ENCODE measurements at places on chromosomes 6 and 20.

DNA sequence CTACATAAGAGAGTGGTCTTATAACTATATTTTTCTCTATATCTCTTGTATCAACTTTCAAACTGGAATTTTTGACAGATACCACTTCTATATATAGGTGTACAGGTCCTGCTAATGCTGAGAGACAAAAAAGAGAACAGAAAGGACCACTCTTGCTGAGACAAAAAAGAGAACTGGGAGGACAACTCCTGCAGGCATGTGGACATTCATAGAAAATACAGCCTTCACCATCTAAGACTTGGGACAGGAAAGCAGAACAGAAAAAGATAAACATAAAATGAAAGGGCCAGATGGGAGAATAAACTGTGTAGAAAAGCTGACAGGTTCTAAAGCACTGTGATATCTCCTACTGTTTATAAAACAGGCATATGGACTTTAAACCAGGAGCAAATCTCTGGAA, 541.0 kb upstream of the ADGRB3 start:
- no peak for DNase-seq

GRCh38 chr20:991850-992249, 10.3 kb downstream of the RSPO4 start:
- DNase-seq = no peak

- DNase-seq = no peak
Measured at GRCh38 chr20:60690771-60691170, 561.3 kb upstream of the CDH4 start.

GRCh38 chr20:41175727-41176330, 38.5 kb downstream of the PLCG1 start:
- no peak for DNase-seq

- no peak for DNase-seq
Measured at GRCh38 chr6:21070620-21071019, 522.9 kb upstream of the SOX4 start.

- DNase-seq = no peak
Measured at GRCh38 chr20:6348908-6349307, 226.1 kb upstream of the FERMT1 start.

GRCh38 chr6:88650029-88650619, 313.3 kb downstream of the RNGTT start:
- no peak for DNase-seq

- DNase-seq = no peak
Measured at GRCh38 chr6:47034421-47034820, 7.7 kb downstream of the ADGRF1 start.

- peak; percentile 71 for DNase-seq
Measured at GRCh38 chr6:36364669-36365479, 22.6 kb downstream of the ETV7 start.

GRCh38 chr6:97438011-97438671, 155.1 kb upstream of the MMS22L start:
- DNase-seq = no peak

DNA sequence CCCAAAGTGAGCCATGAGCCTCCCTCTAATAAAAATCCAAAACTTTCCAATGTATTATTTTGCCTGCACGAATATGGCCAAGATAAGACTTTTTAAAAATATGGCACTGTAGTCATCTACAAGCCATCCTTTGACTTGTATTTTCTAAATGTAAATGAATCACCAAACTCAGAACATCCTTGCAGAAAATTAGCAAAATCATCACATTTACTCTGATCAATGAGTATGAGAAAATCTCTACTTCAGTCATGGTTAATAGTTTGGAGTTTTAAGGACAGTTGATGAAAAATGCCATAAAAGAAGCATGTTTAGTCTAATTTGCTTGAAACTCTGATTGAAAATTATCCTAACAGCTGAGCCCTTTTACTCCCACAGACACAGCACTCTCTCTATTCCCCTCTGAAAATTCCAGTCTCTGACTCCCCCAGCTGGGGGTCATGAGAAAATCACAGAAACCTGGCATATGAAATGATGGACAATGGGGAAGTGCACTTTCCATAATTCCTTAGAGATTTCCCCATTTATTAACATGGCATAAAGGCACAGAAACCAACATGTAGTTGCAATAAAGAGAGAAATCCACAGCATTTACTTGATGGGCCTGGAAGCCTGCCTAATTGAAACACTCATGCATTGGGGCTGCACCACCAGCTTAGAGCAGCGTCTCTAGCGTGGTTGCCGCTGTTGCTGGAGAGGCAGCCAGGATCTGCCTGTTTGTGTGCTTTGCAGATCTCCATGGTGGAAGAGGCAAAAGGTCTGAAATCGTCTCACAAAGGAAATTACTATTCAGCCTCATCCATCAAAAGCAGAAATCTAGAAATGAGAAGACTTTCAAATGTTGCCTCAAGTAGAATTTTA, 214.0 kb downstream of the WDR27 start:
- DNase-seq = no peak

- peak; percentile 17 for DNase-seq
Measured at GRCh38 chr6:25053875-25054371, 118.2 kb upstream of the RIPOR2 start.

GRCh38 chr20:47665221-47665991, 119.9 kb downstream of the SULF2 start:
- DNase-seq = no peak

- DNase-seq = peak; percentile 75
Measured at GRCh38 chr6:144006736-144007477, 1.2 kb downstream of the PLAGL1 start.

DNA sequence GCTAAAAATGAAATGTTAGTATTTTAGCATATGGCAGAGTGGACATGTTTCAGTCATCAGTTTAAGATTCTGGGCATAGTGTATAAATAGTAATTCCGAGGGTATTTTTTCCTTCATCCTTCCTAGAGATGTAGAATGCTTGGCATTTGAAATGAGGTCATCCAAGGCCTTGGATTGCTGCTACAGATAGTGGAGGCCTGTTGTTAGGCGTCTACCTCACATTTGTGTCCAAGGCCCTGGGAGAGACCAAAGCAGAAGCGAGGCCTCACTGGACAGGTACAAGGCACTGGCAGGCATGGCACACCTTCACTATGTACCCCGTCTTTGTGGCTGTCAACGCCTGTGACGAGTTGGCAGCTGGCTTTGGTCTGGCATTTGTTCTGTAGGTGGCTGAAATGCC, 58.0 kb downstream of the DTD1 start:
- DNase-seq = peak; percentile 43

- no peak for DNase-seq
Measured at GRCh38 chr20:24753130-24753529, 195.9 kb upstream of the CST7 start.

GRCh38 chr20:54347166-54347833, 128.1 kb upstream of the DOK5 start:
- peak; percentile 94 for DNase-seq

DNA sequence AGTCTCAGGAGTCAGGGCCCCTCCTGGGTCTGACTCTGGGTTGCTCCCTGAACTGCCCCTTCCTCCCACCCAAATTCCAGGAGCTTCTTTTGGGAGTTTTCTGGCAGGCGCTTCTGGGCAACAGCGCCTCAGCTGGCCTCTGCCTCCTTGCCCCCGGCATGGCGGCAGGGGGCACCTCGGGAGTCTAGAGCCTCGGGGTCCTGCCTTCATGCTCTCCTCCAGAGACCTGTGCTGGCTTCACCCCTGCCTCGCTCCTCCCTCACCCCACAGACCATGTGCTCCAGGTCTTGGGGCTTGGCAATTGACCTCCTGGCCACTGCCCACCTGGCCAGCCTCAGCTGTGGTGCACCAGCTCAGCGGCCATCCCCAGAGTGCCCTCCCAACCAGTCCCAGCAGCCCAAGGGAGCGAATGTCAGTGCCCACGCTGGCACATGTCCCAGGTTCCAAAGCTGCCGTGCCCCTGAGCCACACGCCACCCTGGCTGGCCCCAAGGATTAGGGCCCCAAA, 43.4 kb downstream of the SRC start:
- DNase-seq = no peak

- peak; percentile 9 for DNase-seq
Measured at GRCh38 chr6:73491377-73491776, 29.5 kb downstream of the EEF1A1 start.

DNA sequence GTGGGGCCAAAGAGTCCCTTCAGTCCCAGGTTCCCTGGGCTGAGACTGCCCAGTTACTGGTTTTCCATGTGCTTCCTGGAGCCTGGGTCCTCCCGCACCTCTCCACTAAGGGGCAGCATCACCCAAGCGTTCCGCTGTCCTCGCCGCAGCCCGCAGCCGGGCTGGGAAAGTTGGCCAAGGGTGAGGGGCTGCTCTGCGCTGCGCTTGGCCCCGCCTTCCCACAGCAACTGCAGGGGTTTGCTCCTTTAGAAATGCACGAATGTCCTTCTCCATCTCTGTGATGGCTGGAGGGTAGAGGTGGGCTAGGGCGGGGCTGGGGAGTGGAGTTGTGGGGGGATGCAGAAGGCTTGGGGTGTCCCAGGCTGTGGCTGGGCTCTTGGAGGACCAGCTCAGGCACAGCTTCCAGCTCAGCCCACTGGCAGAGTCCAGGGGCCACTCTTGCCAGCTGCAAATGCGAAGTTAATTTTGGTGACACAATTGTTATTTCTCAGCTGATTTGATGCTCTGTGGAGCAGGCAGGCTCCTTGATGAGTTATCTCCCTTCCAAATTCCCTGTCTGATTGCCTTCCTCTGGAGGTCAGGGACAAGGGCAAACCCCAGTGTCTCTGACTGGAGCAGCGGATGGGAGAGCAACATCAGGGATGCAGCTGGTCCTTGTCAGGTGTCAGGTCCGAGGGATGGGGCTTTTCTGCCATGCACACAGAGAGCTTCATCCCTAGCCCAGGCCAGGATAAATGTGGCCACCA, 63.2 kb downstream of the NOL4L start:
- peak; percentile 60 for DNase-seq

- DNase-seq = no peak
Measured at GRCh38 chr20:53382263-53382844, 211.3 kb downstream of the ZNF217 start.

DNA sequence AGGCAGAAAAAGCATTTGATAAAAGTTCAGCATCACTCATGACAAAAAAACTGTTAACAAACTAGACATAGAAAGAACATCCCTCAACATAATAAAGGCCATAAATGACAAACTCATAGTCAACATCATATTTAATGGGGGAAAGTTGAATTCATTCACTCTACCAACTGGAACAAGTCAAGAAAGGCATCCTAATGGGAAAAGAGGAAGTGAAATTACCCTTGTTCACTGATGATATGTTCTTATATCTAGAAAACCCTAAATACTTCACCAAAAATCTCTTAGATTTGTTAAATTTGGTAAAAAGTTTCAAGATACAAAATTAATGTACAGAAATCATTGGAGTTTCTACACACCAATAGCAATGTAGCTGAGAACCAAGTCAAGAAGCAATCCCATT, 48.9 kb downstream of the GGTLC1 start:
- DNase-seq = no peak

DNA sequence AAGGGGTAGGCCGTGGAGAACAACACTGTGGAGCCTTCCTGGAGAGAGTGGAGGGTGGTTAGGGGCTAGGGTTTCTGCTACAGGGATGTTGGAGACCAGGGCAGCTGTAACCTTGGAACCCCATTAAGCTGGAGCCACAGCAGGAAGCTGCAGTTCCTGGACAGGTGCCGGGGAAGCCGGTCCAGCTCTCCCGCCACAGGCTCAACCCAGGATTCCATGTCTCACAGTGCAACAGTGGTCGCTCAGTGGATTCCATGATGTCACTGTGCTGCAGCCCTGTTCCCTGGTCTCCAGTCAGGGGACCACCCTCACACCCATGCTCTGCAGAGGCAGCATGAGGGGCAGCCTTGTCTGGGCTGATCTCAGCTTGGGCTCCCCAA, 264.6 kb upstream of the CDYL start:
- DNase-seq = no peak

DNA sequence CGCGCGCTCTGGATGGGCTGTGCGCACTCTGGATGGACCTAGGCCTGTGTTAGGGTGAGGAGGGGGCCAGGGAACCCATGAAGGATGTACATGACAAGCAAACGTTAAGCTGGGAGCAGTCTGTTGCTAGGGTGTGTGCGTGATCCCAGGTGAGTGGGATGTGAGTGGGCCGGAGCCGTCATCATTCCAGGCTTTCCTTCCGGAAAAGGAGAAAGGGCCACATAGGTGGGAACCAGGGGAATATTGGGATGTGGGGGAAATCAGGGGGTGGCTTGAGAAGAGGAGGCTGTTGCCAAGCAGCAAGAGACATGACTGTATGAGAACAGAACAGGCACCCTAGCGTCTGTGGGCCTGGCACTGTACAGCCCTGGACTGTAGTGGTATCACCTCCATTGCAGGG, 49.7 kb upstream of the EPB41L1 start:
- DNase-seq = no peak

- no peak for DNase-seq
Measured at GRCh38 chr6:35343092-35343834, 905 bp downstream of the PPARD start.

GRCh38 chr20:23161968-23162696, 76.0 kb upstream of the CD93 start:
- peak; percentile 96 for DNase-seq

DNA sequence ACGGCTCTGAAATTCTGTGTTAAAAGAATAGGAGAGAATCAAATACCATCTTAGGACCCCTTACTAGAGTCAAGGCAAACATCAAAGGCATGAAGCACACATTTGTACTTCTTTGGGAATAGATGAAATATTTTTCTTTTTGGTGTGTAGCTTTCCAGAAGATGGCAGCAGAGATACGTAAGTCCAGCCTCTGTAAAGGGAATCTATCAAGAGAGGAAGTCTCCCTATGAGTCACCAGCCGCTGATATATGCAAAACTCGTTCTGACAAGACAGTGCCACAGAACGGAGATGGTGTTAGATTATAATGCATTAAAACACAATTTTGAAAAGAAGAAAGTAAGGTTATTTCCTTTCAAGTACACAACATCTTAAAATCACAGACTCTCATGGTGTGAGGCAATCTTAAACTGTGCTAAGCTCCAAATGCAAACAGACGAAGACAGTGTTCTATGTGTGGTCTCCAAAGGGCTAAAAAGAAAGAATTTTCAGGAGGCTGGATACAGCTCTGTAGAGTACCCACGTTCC, 120.0 kb upstream of the AGPAT4 start:
- peak; percentile 89 for DNase-seq

GRCh38 chr6:36094753-36095496, 35.4 kb upstream of the MAPK13 start:
- DNase-seq = peak; percentile 75

DNA sequence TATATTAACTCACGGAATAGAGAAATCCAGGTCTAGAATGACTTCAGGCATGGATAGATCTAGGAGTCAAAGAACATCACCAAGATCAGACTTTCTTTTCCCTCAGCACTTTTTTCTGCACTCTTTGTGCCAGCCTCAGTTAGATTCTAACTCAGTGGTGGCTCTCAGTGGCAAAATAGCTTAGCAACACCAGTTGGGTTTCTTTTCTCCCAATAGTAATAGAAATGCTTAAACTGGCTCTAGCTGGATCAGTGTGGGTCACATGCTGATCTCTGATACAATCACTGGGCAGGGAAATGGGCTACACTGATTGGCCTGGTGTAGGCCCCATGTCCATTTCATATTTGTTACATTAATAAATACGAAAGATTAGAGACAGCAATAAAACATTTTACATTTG, 44.2 kb upstream of the ARFGEF2 start:
- no peak for DNase-seq
